ENCODE measurements at places on chromosomes 3 and 15. TPM values are rescaled to one million over a fixed set of nuclear protein-coding genes. Genes with fewer than 3 reads are reported as not detected.

The GABRA5 gene
- 4.9 TPM for total RNA-seq

DNA sequence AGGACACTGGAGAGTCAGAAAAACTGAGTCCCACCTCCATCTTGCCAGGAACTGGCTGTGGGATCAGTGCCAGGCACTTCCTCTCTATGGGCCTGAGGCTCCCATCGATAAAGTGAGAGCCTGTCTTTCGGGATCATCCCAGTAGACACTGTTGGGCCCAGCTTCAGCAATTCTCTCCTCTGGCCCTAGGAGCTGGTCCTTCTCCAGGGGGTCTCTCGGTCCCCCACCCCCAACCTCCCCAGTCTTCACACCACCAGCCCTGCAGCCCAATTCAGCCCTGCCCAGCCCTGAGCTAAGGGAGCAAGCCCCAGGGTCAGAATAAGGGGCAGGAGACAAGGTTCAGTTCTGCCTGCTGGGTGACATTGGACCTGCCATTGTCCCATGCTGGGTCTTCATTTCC is 4.5 kb upstream of the LCTL start:
- no peak for DNase-seq
- H3K4me1 ChIP-seq, result peaks cover 2% of the 10 kb centered on the region
- no peaks in the 10 kb centered on the region for H3K27me3 ChIP-seq
- H3K36me3 ChIP-seq, result no peaks in the 10 kb centered on the region
- H3K4me3 ChIP-seq, result no peak overlapping the region

GRCh38 chr3:23996095-23996524 is 51.0 kb downstream of the NR1D2 start:
- H3K4me3 ChIP-seq, result no peak overlapping the region
- no peaks in the 10 kb centered on the region for H3K36me3 ChIP-seq
- no peaks in the 10 kb centered on the region for H3K4me1 ChIP-seq
- H3K27ac ChIP-seq, result no peak overlapping the region
- no peaks in the 10 kb centered on the region for H3K27me3 ChIP-seq
- DNase-seq, result no peak

DNA sequence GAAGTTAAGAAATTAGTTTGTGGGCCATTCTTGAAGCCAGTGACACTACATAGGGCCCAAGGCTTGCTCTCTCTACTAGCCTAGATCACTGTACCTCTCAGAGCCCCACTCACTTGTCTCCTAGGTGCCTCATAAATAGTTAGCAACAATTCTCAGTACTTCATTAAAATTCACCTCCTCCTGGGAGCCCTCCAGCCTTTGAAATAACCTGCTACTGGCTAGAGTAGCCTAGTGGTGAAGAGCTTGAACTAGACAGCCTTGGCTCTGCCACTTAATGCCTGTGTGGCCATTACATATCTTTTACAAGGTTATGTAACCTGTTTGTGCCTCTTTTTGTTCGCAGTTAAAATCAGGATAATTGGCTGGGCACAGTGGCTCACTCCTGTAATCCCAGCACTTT is 89.3 kb downstream of the UBE2E2 start:
- no peak overlapping the region for H3K4me3 ChIP-seq
- peaks cover 2% of the 10 kb centered on the region for H3K4me1 ChIP-seq
- H3K27me3 ChIP-seq, result no peaks in the 10 kb centered on the region
- DNase-seq, result no peak
